ENCODE measurements at places on chromosomes 11 and 22.

DNA sequence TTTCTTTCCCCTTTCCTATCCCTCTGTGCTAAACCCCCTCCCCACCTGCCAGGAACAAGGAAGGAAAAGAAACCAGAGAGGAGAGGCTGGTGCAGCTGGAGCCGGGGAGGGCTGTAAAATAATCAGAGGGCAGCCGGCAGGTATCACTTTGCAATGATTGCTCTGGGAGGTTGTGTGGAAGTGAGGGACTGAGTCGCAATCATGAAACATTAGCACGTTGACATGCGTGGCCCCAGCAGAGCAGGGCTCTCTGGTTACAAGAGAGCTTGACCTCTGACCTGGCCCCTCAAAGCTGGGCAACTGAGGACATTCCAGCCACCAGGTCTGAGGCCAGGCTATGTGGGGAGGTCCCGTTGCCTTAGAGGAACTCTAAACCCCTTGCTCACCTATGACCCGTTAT lies 170.8 kb upstream of the BDNF start:
- no peak for DNase-seq

GRCh38 chr11:57368845-57369232 lies 12.1 kb downstream of the PRG3 start:
- DNase-seq: no peak

GRCh38 chr11:65262381-65262680 lies 569 bp downstream of the POLA2 start:
- no peak for DNase-seq

GRCh38 chr11:134509381-134510232 lies 97.6 kb upstream of the B3GAT1 start:
- no peak for DNase-seq

DNA sequence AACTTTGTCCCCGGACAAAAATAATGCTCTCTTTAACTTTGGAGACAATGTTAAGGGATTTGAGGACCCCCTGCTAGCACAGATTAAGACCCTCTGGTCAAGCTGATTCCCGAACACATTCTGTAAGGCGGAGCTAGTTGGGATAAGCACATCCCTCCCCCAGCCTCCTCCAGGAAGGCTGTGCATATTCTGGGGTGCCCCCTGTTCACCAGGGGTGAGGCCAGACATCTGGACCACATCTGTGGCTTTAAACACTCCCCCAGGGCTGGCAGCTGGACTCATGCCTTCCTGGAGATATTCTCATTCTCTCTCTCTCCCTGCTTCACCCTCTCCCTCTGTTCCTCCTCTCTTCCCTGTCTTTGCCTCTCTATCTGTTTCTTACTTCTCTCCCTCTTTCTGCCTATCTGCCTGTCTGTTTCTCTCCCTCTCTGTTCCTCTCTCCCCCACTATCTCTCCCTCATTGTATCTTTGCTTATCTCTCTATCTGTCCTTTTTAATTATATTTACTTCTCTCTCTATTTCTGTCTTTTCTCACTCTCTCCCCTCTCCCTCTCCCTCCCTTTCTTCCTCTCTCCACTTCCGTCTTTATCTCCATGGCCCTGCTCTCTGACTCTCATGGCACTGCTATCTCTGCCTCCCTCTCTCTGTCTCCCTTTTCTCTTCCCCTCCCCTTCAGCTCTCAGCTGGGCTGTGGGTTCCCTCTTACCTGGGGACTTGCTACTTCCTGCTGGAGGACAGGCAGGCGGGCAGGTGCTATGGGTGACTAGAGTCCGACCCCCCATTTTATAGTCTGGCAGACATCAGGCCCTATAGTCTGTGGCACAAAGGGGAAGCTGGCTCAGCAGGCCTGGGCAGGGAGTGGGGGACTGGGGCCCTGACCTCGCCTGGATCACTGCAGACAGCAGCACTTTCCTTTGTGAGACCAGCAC lies at the start of gene CRYBB1:
CRYBB1 (minus strand) TSS at position 757 of the 929 bp plus-strand sequence. CDS start 1,708 bp downstream, outside the sequence.
- peak; percentile 80 for DNase-seq

DNA sequence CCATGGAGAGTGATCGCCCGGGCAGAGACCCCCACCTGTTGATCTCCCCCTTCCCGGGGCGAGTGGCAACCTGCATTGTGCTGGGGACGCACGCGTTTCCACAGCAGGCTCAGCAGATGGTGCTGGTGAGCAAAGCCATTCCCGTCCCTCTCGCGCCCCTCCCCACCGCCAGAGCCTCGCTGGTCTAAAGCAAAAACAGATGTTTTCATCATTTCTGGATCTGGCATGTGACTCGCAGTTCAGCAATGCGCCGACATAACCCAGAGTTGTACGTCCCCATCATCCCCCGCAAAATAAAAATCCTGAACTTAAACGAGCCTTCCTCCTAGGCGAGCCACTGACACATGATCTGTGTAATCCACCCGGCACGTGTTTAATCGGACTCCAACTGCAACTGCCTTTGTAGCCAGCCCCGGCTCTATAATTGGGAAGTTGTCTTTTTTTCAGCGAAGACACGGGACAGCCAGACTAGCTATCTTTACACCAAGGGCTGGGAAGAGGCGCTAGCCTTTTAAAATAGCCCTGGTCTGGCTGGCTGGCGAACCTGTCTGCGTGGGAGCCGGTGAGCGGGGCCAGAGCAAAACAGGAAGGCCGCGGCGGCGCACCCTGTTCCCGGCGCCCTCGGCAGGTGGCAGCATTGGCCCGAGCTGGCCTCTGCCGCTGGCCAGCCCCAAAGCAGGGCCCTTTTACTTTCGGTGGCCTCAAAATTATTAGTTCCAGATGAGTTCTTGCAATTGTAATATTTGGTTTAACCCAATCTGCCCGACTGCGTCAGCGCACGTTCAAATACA lies 203.0 kb upstream of the SORL1-AS1 start:
- DNase-seq: peak; percentile 89

- no peak for DNase-seq
Observed at GRCh38 chr11:134250246-134250645, 2.9 kb downstream of the THYN1 start.

DNA sequence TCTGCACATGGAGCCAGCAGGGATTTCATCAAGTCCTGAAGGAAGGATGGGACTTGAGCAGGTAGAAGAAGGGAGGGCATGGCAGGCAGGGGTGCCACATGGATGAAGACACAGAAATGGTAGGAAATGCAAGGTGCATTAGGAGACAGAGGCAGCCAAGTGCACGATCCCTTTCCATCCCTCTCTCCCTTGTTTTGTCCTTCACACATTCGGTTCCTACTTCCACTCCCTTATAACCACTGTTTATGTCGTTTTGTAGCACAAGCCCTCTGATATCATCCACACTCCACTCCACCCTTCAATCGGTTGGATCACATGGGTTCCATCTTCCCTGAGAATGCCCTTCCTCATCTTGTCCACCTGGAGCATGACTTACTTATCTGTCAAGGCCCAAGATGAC lies 35.2 kb downstream of the IFT27 start:
- DNase-seq: no peak

- DNase-seq: no peak
Observed at GRCh38 chr11:7220636-7221035, 31.1 kb upstream of the SYT9 start.

DNA sequence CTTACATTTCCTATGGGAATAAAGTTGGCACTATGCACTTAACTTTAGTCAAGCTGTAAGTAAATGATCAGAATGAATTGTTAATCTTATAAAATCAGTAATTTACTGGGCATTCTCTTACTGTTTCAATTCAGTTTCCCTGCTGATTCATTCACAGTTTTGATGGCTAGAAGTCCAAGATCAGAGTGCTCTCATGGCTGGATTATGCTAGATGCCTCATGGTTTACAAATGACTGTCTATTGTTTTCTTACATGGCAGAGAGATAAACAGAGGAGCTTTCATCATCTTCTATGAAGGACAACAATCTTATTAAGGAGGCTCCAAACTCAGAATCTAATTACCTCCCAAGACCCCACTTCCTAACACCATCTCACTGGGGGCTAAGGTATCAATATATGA lies 135.1 kb upstream of the CARD18 start:
- no peak for DNase-seq

- no peak for DNase-seq
Observed at GRCh38 chr11:110492321-110492685, 62.6 kb downstream of the FDX1 start.

DNA sequence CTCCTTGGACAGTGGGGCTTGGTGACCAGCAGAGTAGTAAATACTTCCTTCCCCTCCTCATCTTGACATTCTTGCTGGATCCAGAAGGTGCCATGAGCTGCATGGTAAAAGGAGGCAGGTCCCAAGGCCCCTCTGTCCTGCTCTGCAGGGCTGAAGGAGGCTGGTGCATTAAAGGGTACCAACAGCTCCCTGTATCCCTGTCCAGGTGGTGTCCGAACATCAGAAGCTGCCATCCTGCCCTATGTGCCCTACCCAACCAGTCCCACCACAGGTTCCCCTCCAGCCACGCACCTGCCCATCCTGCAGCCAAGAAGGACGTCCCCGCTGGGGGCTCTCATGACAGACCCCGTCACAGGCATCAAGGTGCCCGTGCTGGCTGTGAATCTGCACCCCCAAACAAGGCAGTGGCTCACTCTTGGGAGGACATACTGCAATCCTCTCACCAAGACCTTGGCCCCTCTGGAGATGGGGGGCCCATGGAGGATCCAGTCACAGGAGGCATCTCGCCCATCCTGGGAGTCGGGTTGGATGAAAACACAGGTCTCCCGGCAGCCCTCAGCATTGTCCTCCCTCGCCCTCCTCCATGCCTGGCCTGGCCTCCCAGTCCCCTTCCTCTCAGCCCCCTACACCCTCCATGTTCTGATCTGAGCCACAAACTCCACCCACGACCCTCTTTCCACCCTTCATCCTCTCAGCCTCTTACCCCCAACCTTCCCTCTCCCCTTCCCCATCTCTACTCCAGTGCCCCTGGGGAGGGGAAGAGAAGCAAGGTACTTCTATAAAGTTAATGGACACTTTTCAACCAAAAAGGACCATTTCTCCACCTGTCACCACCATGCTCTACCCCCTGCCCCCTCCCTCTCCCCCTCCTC lies 55.1 kb downstream of the BTG4 start:
- no peak for DNase-seq

- no peak for DNase-seq
Observed at GRCh38 chr11:462107-462890, 12.2 kb downstream of the PTDSS2 start.

DNA sequence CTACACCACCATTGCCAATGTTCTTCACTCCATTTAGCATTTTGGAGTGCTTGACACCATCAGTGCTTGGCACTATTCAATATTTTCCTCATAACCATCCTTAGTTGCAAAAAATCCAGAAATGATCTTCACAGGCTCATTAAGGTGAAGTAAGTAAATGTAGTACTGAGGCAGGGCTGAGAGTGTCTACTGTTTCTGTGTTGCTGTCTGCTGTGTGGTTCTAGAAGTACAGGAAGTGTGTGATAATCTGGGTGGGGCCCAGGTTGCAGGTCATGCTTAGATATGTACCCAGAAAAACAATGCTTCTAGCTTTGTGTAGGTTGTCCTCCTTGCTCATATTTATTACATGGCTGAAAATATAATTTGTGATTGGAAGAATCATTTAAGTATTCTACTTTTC lies 411.8 kb upstream of the CCDC179 start:
- DNase-seq: peak; percentile 4

DNA sequence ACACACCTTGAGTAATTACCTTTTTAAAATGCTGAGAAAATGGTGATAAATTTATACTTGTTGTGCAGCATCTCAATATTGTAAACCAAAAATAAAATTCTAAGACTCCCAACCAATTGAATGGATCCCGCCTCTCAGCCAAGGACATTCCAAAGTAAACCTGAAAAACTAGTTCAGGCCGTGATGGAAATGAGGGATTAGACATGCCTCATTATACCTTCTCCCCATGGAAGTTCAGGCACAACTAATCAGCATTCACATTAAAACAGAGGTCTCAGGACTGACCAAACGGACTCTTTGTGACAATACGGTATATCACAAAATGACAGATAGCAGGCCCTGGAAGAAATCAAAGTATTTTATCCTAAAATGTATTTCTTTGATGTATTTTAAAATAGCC lies 907.4 kb upstream of the RAG2 start:
- no peak for DNase-seq

GRCh38 chr11:71438650-71439049 lies 9.5 kb downstream of the DHCR7 start:
- DNase-seq: no peak

GRCh38 chr11:131595797-131596196 lies 225.4 kb downstream of the NTM start:
- no peak for DNase-seq

GRCh38 chr22:35634015-35634414 lies 14.2 kb upstream of the APOL6 start:
- DNase-seq: peak; percentile 41

DNA sequence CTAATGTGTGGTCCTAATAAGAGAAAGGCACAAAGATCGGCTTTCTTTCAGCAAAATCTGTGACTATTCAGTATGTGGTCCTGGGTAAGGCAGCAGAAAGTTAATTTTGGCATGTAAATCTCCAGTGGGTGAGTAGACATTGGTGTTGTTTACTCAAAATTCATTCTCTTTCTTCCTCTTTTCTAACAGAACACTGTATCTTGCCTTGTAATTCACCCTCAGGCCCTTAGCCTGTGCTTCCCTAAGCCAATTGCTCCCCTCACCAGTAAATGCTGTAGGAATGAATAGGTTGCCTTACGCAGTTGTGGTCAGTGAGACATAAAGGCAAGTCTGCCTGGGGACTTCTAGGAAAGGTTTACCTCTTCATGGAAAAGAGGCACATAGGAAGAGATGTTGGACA lies 49.9 kb upstream of the PDE3B start:
- DNase-seq: peak; percentile 25

- DNase-seq: no peak
Observed at GRCh38 chr22:42261296-42261695, 9.2 kb downstream of the TCF20 start.

DNA sequence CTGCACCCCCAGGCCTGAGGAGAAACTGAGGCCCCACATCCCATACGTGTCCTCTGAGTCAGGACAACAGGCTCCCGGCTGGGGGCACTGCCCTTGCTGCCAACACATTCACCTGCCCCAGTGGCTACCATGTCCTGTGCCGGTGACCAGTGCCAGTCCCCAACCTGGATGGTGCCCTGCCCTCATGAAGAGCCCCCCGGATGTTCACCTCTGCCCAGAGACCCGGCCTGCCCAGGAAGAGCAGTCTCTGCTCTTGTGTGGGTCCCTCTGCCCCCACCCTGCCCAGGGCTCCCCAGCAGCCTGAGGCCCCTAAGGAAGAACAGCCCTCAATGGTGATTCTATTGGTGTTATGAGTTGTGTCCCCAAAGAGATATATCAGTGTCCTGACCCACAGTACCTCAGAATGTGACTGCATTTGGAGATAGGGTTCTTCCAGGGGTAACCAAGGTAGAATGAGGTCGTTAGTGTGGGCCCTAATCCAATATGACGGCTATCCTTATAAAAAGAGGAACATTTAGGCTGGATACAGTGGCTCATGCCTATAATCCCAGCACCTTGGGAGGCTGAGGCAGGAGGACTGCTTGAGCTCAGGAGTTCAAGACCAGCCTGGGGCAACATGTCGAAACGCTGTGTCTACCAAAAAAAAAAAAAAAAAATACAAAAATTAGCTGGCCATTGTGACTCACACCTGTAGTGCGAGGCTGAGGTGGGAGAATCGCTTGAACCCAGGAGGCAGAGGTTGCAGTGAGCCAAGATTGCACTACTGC lies 13.2 kb upstream of the DGCR8 start:
- DNase-seq: no peak

DNA sequence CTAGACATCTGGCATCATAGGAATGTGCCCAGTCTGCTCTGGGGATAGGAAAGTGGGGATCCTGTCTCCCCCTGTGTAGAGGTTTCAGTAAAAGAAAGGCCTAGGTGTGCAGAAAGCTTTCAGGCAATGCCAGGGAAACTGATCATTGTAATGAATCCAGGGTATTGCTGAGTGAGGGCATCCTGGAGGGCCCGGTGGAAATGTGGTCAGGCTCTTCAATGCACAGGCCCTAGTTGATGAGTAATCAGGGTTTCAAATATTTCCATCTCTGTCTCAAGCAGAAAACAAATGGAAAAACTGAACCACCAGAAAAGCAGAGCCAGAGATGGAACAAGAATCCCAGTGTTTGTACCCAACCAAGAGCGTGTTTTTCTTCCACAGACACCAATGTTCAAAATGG lies 2.0 kb downstream of the CD3E start:
- DNase-seq: no peak
